ENCODE measurements at places on chromosomes 16 and 17.

DNA sequence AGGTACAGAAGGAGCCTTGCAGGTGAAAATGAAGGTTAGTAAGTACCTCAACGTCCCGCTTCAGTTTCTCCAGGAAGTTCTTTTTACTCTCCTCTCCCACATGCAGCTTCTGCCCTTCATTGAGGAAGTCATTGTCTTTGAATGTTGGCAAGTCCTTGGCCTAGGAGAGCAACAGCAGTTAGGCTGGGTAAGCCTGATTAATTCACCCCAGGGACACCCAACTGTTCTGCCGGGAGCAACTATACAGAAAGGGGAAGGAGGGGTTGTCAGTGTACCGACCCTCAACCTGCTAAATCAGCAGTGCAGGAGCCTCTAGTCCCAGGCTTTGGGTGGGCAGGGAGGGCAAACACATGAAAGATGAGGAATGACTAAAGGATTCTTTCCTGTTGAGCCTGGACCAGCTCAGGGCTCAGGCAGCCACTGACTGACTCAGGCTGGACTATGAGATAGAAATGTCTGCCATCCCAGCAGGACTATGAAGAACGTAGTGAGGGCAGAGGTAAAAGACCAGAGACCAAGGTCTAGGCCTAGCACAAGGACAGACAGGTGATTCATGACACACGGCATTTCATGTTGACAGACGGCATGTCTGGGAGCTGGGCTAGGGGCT is 21.6 kb downstream of the PIP4K2B start:
- no peak for DNase-seq

- no peak for DNase-seq
Observed at GRCh38 chr17:72542317-72542716, 421.5 kb downstream of the SOX9 start.

GRCh38 chr16:1194665-1195392 is 30.2 kb downstream of the TPSG1 start:
- no peak for DNase-seq

DNA sequence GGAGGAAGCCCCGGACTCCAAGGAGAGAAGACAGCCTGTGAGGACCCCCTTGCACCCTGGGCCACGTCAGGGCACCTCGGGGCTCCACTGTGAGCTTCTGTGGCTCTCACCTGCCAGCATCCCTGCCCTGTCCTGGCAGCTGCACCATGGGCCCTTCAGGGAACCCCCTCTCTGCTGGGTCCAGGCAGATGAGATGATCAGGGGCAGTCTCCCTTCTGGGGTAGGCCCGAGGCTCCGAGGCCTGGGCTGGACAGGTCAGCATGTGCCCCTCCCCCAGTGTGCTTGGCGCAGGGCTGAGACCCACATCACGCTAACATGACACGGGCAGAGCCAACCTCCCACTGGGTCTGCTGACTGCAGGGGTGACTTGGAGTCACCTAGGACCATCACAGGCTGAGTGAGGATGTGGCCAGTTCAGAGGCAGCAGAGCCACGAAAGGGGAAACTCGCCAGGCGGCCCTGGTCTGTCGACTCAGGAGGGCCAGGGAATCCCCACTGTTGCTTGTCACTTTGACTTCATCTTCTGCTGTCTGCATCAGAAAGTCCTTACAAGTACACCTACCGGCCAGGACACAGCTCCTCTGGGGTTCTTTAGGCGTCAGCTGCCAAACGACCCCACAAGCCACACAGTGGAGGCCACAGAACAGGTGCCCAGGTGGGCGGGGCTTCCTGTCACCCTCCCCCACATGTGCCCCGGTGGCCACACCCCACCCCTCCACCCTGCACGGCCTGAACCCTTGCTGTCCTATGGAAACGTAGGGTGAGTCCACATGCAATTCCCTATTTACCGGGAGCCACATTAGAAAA is 2.2 kb downstream of the GALNS start:
- no peak for DNase-seq

DNA sequence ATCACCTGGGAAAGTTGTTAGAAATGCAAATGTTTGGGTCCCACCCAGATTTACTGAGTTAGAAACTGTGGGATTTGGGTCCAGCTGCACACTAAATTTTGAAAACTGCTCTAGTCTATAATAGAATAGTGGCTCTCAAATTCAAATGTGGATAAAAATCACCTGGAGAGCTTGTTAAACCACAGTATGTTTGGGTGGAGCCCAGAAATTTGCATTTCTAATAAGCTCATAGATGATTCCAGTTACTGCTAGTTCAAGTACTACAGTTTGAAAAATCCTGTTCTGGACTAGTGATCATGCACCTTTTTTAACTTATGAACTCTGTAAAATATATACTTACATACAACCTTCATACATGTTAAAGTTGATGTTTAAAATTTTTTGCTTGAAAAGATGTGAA is 27.8 kb downstream of the RABEP1 start:
- DNase-seq: no peak

DNA sequence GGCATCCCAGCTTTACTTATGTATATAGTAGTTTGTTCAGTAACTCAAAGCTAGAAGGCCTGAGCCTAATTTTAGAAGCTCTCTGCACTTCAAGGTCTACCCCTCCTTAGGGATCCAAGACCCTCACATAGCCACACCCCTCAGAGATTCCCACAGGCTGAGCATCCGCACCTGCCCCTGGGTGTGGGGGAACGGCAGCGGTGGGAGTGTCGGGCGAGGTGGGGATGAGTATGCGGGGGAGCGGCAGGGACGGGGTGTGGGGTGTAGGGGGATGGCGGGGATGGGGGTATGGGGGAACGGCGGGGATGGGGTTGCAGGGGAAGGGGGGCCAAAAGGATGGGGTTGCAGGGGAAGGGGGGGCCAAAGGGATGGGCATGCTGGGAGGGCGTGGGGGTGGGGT is 24.9 kb upstream of the BEAN1 start:
- DNase-seq: no peak

GRCh38 chr16:3881499-3881990 is 1.0 kb upstream of the CREBBP start:
- DNase-seq: no peak

Measured in cerebellar nuclear complex (tissue), 1 donor.